ENCODE measurements at places on chromosomes 4 and X. TPM values are rescaled to one million over a fixed set of nuclear protein-coding genes. Genes with fewer than 3 reads are reported as not detected.

DNA sequence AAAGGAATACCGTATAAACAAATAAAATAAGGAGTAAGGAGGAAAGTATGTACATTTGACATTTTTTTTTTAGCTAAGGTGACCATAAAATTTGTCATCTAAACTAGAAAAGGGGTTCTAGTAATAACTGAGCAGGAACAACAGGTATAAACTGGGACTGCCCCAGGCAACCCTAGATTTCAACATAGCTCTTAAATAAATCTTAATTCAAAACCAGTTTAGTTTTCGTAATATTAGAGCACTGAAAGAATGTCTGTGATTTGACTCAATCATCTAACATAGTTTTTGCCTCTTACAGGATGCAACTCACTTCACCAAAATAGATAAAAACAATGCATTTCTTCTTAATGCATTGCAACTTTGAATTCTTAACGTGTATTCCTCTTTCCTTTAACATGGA lies 257.7 kb downstream of the ADAMTS3 start:
- DNase-seq = no peak

- no peak for DNase-seq
Observed at GRCh38 chrX:150897421-150898320, 797 bp downstream of the CD99L2 start.

- no peak for DNase-seq
Observed at GRCh38 chr4:110532901-110533589, 57.1 kb downstream of the ENPEP start.

- no peak for DNase-seq
Observed at GRCh38 chr4:106426069-106426468, 57.5 kb upstream of the GIMD1 start.

DNA sequence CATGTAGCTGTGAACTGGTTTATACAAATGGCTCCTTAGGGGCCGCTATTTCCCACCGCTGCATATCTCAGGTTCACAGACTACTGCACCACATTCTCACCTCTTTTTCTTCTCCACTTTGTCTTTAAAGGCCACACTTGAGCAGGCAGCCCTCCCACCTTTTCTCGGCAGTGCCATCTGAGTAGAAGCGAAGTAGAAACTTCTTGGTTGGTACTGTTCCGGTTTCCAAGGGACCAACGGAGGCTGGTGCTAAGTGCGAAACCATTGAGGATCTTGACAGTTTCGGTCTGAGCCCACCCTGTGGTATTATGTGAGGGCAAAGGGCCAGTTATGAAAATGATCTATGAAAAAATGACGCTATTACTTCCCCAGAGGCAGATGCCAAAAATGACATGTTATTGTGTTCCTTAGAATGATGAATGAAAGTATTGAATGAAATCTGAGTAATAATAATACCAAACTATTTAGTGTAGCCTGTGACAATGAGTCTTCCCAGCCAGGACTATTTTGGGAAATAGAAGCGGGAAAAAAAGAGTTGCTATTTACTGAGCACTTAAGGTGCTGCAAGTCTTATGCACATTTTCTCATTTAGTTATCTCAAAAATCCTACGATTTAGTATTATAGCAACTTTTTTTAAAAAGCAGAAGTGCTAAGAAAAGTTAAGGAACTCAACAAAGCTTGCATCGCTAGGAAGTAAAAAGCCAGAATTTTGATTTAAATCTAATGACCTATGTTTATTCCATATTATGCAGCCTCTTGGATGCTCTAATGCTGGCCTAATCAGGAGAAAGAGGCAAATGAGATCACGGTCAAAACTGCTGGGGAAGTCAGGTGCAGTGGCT lies 29.6 kb upstream of the CHRNA9 start:
- no peak for DNase-seq

GRCh38 chrX:12753366-12753765 lies 37.8 kb upstream of the PRPS2 start:
- no peak for DNase-seq

DNA sequence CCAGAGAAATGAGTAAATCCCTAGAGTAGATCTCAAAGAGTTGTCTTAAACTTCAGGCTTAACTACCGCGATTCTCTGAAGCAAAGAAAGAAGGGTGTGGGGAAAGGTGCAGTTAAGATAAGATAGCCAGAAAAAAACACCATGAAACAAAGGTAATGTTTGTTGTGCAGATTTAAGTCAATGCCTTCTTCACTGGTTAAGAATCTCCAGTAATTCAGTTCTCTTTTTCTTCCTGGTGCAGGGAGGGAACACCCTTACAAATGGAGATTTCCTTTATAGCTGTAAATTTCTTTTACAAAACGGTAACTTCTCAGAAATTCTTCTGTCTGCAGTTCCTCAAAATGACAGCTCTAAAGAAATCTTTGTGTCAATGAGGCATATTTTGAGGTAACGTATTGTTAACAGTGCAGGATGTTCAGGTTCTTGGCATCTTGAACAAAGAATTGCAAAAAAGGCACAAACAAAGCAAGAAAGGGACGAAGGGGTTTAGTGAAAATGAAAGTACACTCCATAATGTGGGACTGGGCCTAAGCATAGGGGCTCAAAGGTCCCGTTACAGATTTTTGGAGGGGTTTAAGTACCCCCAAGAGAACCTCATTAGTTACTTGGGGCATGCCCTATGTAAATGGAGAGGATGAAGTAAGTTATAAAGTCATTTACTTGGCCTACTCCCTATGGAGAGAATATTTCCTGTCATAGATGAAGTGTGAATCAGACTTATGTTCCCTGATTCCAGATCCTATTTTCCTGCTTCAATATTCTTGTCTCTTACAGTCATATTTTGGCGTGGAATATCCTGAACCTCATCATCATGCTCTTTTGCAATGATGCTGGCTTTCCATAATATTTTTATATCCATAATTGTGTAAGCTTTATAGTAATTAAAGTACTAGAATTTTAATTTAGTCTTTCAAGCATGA lies 492.0 kb downstream of the PCDH11X start:
- DNase-seq = no peak

- DNase-seq = no peak
Observed at GRCh38 chr4:39278476-39278875, 87.7 kb downstream of the RFC1 start.

- no peak for DNase-seq
Observed at GRCh38 chrX:124717537-124717936, 371.2 kb downstream of the SH2D1A start.

GRCh38 chrX:40132751-40133150 lies 35.0 kb upstream of the BCOR start:
- no peak for DNase-seq

GRCh38 chr4:2823671-2824328 lies 19.8 kb upstream of the ADD1 start:
- no peak for DNase-seq

- no peak for DNase-seq
Observed at GRCh38 chr4:10118048-10119004, 1.7 kb upstream of the WDR1 start.

GRCh38 chrX:130836447-130836846 lies 66.6 kb downstream of the ENOX2 start:
- DNase-seq = no peak

DNA sequence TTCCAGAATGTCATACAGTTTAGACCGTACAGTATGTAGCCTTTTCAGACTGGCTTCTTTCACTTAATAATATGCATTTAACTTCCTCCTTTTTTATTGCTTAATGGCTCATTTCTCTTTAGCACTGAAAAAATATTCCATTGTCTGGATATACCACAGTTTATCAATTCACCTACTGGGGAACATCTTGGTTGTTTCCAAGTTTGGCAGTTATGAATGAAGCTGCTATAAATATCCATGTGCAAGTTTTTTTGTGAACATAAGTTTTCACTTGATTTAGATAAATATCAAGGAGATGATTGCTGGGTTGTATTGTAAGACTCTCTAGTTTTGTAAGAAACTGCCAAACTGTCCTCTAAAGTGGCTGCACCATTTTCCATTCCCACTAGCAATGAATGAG lies 375.5 kb downstream of the PCDH18 start:
- no peak for DNase-seq

DNA sequence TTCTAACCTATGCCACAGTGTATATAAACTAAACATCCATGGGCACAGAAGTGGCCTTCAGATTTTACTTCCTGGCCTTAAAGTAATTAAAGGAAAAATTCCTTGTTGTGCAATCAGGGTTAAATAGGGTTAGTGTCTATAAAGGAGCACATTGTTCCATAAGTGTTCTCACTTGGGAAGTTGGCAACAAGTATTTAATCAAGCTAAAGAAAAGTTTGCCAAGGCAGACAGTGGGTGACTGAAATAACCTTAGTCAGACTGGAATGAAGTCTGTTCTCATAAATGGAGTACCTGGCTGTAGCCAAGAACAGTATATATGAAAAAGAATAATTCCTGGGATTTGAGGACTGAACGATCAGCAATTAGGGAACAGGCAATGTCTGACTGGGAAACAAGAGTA lies 213.6 kb downstream of the HTR2C start:
- DNase-seq = no peak

GRCh38 chr4:75429208-75429607 lies 85.0 kb downstream of the RCHY1 start:
- no peak for DNase-seq

DNA sequence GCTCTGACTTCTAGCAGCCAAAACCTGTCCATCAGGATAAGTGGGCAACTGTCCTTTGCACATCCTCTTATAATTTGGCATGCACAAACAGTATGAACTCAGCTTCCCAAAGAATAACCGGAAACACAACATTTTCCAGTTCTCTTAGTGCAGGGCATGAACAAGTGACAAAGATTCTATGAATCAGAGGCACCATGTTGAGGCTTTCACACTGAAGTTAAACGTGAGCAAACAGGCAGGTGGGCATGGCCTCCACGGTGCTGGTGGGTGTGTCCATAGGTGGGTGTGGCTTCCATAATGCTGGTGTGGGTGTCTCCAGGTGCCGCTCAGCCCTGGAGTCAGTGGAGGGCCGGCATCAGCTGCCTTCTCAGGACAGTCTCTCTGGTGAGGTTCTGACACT lies 196.5 kb downstream of the SMIM20 start:
- no peak for DNase-seq

DNA sequence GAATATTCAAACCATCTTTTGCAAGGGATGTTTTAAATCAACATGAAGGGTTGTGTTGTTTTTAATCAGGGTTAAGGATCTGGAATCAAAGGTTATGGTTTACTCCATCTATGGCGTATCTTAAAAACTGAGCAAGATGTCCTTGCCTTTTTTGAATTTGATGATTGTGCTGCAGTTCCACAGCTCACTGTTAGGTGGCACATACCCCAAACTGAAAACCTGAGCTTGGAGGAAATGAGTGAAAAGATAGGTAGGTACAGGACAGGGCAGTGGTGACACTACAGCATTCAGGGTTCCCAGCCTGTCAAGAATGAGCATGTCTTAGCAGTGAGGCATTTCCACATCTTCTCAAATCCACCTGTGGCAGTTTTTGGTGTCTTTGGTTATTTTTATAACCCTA lies 13.1 kb upstream of the EOLA1 start:
- no peak for DNase-seq

- DNase-seq = peak; percentile 60
Observed at GRCh38 chrX:642436-643240, 12.0 kb downstream of the SHOX start.

DNA sequence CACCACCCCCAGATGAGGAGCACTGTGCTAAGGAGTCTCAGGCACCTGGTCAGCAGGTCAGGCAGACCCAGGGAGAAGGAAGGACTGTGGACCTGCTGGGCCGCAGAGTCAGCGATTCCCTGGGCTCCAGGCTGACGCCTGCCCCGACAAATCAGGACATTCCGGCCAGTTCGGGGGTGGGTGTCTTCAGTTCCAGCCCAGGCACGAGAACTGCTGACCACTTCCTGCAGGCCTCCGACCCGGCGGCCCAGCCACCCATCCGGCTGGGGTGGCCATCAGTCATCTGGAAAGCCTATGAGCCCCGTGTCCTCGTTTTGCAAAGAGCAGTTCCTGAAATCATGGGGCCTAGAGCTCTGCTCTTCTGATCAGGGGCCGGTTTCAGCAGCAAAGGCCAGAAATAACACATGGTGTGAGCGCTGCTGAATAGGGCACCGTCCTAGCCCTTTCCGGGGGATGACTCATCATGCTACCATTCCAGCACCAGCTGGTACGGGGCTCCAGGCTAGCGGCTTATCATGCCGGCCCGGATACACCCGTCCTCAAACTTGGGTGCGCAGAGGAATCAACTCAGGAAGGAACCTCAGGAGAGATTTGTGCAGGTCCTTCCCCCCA lies 7.8 kb upstream of the SH3TC1 start:
- DNase-seq = no peak

GRCh38 chr4:110181890-110182289 lies 16.5 kb downstream of the ELOVL6 start:
- DNase-seq = no peak

DNA sequence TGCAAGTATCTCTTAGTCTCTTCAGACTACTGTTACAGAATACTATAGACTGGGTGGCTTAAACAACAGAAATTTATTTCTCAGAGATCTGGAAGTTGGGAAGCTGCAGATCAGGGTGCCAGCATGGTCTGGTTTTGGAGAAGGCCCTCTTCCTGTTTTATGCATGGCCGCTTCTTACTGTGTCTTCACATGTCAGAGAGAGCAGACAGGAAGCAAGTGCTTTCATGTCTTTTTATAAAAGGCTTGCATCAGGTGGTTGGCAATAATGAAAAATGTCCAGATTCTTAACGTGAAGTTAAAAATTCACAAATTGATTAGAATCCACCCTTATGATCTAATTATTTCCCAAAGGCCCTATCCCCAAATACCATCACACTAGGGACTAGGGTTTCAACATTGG lies 284.9 kb downstream of the RPA4 start:
- no peak for DNase-seq

DNA sequence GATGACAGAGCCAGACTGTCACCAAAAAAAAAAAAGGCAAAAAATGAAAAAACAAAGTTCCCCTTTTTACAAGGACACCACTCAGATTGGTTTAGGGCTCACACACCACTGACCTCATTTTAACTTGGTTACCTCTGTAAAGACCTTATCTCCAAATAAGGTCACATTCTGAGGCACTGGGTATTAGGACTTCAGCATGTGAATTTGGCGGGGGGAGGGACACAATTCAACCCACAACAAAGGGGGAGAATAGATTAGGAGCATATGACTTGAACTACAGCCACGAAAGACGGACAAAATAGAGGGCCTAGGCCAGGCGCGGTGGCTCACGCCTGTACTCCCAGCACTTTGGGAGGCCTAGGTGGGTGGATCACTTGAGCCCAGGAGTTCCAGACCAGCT lies 31.0 kb upstream of the ARAF start:
- no peak for DNase-seq

GRCh38 chrX:139882299-139882698 lies 50.6 kb downstream of the ATP11C start:
- DNase-seq = no peak

ADH7 gene
- total RNA-seq = 0.83 TPM

HSFX3 gene
- not detected for total RNA-seq

ADH6 gene
- 5.2 TPM for total RNA-seq

RNF150 gene
- 7.3 TPM for total RNA-seq

TCEAL5 gene
- total RNA-seq = not detected

HSFX4 gene
- total RNA-seq = not detected

WDR17 gene
- total RNA-seq = 6.1 TPM

BANK1 gene
- total RNA-seq = 2.5 TPM

OPHN1 gene
- total RNA-seq = 5.6 TPM

DAPP1 gene
- 41.8 TPM for total RNA-seq

TRIM60 gene
- total RNA-seq = not detected

All from type B pancreatic cell (in vitro differentiated cells).